Stimulated activated CD4-positive, alpha-beta T cell treated with anti-CD3 and anti-CD28 coated beads, Interleukin-15, amount 100 ng/mL, for 1 hour (primary cell): ENCODE measurements at places on chromosomes 5 and 9.

- DNase-seq: no peak
Observed at GRCh38 chr5:180084638-180085561, 13.3 kb upstream of the RNF130 start.

DNA sequence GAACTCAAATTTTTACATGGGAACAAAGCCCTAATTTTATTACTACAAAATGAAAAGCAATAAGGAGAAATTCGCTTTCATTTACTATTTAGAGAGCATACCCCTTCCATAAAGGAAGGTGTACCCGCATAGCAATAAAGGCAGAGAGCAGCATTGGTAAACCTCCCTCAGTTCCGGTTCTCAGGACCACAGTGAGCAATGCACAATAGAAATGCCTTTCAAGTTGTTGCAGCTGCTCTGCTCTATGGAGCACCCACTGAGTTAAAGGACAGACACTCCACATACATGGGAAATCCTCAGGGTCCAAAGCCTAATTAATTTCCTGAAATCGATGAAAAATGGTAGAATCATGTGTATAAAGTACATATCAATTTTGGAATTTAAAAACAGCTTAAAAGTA, 89.9 kb upstream of the MPDZ start:
- DNase-seq: no peak

DNA sequence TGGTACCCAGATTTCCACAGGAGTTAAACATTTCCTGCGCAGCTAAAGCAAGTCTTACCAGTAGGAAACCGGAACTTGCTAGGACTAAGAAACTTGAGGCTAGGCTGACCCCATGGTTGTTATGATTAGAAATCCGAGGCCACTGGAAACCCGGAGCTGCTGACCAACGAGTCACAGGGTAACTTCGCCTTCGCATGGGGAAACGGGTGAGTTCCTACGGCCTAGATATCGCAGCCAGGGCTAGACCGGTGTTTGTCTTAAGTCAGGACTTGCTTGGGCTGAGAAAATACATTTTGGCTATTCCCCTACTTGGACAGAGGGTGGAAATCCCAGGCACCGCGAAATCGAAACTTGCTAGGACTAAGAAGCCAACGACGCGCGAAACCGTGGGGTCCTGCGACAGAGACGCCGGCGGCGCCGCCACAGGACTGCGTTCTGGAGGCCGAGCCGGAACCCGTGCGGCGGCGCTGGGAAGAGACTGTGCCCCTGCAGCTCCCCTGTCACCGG, 1.6 kb upstream of the ANXA2R start:
- peak; percentile 48 for DNase-seq

DNA sequence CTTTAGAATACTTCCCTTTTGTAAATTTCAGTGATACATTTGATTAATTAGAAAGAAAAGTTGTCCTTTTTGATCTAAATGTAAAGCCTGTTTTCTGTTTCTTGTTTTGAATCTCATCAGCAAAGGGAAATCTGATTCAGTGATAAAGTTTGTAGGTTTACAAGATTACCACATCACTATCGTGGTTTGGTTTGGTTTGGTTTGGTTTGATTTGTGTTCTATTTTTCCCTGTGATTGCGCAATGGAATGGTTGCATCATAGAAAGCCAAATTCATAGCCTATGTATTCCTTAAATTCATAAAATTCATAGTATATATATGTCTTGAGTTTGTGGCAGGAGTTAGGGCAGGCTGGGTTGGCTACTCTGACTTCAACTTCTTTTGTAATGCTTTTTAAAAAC, 15.2 kb downstream of the SRFBP1 start:
- DNase-seq: no peak

- no peak for DNase-seq
Observed at GRCh38 chr5:78522476-78523260, 125.9 kb downstream of the LHFPL2 start.

GRCh38 chr5:54073131-54073530, 237.2 kb downstream of the ARL15 start:
- DNase-seq: no peak

GRCh38 chr5:158451993-158452672, 593.2 kb upstream of the CLINT1 start:
- no peak for DNase-seq

DNA sequence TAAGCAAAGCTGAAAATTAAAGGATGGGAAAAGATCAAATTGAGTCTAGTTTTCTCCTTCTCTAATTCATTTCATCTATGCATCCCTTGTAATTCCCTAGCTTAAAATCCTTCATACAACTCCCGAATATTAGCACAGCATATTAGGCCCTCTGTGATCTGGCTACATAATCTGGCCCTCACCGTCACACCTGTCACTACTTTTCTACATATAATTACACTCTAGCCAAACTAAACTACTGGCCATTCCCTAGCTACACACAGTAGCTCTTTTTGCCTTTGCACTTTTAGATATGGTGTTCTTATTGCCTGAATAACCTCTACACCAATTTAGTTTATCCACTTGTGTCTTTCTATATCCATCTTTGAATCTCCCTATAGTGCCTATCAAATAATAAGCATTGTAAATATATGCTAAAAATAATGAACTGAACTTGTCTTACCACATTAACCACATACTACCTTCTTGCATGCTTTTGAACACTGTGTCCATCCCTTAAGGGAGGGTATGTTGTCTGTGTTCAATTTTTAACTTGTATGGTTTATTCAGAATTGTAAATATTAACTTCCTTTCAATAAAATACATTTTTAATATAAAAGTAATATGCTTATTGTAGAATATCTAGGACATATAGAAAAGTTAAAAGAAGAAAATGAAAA, 15.9 kb downstream of the RANBP6 start:
- no peak for DNase-seq

DNA sequence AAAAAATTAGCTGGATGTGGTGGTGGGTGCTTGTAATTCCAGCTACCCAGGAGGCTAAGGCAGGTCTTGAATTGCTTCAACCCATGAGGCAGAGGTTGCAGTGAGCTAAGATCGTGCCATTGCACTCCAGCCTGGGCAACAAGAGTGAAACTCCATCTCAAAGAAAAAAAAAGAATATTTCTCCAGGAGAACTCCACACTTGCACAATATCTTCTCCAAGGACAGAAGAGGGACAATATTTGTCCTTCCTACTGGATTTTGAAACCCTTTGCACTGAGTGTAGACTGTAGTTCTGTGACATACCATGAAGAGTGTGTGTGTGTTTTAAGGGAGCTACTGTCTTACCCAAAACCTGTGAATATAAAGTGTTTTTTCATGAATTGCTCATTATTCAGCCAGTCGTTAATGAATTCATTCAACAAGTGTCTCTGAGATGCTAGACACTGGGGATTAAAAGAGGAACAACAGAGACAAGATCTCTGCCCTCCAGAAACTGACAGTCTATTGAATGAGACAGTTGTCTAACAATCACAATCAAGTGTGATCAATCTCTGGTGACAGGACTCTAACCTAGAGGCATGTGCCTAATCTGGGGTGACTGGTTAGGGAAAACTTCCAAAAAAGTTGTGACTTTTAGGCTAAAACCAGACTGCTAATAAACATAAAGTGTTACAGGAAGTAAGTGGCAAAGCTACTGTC, 9.8 kb upstream of the UBE2D2 start:
- DNase-seq: no peak

- DNase-seq: no peak
Observed at GRCh38 chr5:119037496-119038215, 33.2 kb upstream of the DMXL1 start.

DNA sequence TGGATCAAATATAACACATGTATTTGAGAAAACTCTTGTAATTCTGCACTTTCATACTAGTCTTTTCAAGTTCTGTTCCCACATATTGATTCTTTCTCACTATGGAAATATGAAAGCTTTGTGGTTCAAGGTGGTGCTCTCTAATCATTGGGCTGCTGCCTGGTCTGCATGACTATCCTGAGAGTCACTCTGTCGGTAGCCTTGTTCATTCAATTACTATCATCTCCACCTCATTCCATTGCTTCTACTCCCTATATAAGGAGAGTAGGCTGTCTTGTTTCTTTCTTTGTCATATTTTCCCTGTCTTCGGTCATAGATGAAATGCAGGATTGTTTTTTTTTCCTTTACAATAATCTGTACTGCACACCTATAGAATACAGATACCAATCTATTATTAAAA, 341.4 kb upstream of the ACTBL2 start:
- DNase-seq: no peak

GRCh38 chr5:1912951-1913565, 30.3 kb upstream of the IRX4 start:
- DNase-seq: no peak

- no peak for DNase-seq
Observed at GRCh38 chr5:152632360-152632759, 227.3 kb upstream of the NMUR2 start.

DNA sequence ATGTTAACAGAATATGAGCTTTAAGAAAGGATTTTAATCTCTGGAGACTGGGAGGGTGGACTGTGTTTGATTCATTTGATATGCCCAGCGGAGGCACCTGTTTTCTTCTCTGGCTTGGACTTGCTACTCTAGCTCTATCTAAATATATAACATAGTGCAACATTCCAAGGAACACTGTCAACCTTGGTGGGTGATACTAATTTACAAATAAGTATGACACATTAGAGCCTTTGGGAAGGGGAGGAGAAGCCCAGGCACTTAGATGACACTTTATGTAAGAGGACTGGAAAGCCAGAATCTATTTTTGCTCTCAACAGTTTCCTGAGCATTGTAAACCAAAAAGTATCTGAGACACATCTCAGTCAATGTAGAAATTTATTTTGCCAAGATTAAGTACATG, 83.4 kb upstream of the SHISAL2B start:
- no peak for DNase-seq

DNA sequence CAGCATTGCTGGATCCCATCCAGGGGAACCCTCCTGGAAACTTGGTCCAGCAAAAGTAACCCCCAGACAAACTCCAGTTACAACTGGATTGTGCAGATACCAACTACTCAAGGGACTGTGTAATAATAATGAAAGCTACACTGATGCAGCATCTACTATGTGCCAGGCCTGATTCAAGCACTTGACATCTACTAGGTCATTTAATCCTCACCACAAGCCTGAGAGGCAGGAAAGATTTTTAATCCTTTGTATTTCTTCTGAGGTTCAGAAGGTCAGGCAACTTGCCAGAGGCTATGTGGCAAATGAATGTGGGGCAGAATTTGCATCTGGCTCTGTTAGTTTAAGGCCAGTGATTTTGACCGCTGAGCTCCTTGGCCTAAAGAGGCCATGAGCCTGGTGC, 29.5 kb upstream of the FOXI1 start:
- no peak for DNase-seq

GRCh38 chr5:107092695-107093094, 578.0 kb downstream of the EFNA5 start:
- DNase-seq: no peak

DNA sequence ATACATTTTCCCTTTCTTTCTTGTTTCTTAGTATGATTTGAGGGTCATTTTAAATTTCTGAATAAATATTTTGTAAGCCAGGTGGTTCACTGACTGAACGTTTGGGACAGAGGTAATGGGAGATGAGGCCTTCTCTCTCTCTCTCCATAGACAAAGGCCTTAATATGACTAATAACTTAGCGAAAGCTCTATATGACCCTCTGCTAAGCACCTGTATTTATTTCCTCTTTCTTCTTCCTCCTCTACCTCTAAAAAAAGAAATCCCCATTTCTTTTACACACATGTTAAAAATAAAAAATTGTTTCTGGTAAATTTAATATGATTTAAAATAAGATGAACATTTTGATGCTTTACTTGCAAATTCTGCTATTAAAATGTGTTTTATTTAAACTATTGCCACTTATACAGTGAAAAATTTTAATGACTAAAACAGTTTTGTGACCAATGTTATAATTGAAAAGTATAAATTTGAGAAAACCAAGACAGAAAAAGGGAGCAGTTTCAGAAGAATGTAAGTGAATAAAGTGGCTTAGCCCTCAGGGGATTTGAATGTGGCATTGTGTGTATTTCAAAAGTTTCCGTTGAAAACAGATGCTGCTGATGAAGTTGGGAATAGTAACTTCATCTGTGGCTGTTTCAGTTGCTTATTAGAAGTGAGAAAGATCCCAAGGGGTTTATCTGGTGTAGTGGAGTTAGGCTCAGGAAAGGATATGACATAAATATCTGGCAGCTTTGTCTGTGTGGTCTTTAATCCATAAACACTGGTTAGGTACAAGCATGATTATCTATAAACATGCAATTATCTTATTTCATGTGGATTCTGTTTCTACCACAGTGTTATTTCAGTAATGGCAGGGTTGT, 128.6 kb upstream of the GRHPR start:
- DNase-seq: no peak

- DNase-seq: no peak
Observed at GRCh38 chr9:105248691-105249090, 4.2 kb downstream of the SLC44A1 start.

DNA sequence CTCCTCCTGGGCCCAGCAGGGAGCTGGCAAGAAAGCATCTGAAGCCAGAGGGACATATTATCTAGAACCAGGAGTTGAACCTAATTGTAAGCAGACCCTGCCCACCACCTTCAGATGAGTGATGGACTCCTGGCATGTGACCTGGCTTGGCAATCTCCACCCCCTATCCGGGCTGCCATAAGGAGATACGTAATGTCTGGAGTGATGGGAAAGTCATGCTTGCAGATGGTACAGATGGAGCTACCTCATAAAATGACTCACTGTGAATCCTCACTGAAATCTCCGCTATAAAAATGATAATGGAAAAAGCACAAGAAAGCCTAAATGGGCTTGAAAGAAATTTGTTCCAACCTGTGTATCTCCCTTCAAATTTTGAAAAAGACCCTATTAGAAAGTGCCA, 157.5 kb downstream of the DMRT2 start:
- no peak for DNase-seq

GRCh38 chr5:4924577-4924976, 215.6 kb upstream of the ADAMTS16 start:
- DNase-seq: no peak

DNA sequence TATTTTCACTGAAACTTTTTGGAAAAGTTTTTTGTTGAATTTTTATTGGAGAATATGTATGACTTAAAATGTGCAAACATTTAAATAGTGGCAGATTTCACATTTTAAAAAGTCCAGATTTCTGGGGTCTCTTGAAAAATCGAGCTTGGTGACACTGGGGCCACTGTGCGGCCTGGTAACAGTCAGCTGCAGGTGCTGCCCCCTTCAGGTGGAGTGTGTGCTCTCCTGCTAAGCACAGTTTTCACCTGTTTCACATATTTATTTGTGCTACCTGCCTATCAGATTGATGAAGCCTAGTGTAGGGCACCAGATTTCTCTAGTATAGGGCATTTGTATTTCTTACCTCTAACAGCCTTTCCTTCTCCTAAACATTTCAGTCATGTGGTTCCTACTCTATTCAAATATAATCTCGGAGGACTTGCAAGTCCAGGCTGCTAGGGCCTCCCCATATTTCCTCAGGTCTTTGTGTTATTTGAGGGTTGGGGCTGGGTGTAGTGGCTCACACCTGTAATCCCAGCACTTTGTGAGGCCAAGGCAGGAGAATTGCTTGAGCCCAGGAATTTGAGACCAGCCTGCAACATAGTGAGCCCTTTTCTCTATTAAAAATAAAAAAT, 95.8 kb upstream of the KLF9 start:
- no peak for DNase-seq

DNA sequence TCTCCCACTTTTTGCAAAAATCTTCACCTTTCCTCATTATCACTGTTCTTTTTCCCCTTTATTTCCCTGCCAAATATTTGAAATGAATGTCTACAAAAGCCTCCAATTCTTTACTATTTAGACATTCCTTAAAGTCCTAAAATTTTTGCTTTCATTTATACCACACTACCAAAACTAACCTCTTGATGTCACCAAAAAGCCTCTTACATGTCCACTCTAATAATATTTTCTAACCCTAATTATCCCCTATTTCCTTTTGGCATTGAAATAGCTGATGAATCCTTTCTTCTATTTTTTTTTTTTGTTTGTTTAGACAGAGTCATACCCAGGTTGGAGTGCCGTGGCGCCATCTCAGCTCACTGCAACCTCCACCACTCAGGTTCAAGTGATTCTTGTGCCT, 32.3 kb upstream of the NRG2 start:
- no peak for DNase-seq
